ENCODE measurements at places on chromosomes 3 and 15.

- DNase-seq, result no peak
Measured at GRCh38 chr15:82871358-82871757, 61.9 kb downstream of the WHAMM start.

DNA sequence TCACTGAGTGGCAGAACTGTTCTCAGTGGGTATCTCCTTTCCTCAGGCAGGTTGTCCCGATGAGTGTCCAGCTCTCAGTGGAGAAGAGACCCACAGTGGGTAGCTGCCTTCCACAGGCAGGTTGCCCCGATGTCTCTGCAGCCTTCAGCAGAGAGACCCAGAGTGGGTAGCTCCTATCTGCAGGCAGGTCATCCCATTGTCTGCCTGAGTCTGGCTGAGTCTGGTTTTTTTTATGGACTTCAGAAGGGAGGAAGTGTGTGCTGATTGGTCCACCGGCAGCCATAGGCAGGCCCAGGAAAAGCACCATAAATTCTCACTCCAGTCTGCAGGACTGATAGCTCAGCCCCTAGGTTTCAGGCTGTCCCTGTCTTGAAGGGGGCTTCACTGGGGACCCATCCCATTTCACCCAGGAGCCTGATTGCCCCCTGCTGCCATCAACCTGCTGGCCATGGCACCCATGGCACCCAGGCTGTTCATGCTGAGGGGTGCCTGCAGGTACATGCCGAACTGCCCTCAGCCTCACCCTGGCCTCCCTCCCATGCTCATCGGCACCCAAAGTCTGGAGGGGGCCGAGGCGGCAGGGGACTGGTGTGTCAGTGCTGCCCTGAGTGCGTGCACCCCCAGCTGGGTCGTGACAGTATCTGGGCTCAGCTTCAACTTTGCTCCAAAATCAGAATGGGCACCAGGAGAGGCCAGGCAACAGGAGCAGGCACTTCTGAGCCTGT lies 3.6 kb upstream of the LIMD1 start:
- DNase-seq, result no peak

DNA sequence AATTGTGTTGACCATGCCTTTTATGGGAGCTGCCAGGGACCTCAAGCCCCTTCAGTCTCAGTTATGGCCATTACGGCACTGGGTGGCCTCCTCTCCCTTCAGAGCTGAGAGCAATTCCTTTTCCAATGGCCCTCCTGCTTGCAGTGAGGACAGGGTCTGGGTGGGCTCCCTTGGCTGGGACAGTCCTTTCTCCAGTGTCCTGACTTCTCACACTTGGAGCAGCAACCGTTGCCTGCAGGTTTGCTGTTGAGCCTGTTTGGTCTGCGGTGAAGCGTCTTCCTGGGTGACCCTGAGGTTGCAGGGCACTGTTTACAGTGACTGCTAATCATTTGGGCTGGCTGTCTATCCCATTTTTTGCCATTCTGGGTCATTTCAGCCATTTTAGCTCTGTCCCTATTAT lies 3.5 kb upstream of the CCDC80 start:
- DNase-seq, result no peak

GRCh38 chr15:57221134-57221533 lies 155.2 kb upstream of the CGNL1 start:
- DNase-seq, result no peak

DNA sequence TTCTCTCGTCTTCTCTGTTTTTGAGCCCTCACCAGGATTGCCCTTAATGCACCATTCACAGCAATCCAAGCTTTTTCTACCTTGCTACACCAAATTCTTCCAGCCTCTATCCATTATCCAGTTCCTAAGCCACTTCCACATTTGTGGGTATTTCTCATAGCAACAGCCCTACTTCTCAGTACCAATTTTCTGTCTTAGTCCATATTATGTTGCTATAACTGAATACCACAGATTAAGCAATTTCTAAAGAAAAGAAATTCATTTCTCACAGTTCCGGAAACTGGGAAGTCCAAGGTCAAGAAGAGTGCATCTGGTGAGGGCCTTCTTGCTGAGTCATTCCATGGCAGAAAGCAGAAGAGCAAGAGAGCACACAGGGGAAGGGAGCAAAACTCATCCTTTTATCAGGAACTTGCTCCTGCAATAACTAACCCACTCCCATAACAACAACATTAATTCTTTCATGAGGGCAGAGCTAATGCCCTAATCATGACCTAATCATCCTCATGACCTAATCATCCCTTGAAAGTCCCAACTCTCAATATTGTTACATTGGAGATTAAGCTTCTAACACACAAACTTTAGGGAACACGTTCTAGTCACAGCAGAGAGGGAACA lies 9.7 kb upstream of the EIF1B start:
- DNase-seq, result no peak

DNA sequence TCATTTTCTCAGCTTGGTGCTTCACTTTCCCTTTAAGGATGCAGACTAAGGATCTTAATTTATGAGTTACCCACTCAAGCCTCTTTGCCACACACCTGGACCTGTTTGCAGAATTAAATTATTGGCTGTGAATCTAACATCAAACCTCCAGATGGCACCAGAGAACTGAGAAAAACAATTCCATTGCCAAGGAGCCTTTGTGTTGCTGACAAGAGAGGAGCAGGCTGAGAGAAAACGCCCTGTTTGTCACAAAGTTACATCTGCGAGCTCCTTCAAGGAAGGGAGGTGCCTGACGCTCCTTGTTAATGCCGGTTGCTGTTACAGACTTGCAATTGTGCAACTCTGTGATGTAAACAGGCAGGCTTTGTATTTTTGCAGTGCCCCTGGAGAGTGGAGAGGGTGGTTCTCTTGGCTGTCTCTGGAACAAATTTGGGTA lies 36.3 kb upstream of the TMC3 start:
- DNase-seq, result peak; percentile 25

- no peak for DNase-seq
Measured at GRCh38 chr3:66023229-66023628, 15.5 kb downstream of the MAGI1 start.

DNA sequence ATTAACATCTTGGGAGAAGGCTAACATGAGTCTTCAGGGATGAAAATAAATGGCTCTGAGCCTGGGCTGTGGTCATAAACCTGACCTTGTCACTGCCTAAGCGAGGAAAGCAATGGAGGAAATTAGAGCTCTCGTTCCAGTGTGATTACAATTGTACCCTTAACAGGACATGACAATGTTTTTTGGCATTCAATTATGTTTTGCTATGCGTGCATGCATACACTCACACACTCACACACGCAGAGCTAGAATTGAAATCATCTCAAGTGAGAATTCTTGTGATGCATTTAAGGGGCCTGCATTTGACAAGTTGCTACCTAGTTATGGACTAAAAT lies 24.1 kb downstream of the ZNF80 start:
- DNase-seq, result no peak

GRCh38 chr3:187025656-187026316 lies 95.5 kb downstream of the ST6GAL1 start:
- DNase-seq, result peak; percentile 68

DNA sequence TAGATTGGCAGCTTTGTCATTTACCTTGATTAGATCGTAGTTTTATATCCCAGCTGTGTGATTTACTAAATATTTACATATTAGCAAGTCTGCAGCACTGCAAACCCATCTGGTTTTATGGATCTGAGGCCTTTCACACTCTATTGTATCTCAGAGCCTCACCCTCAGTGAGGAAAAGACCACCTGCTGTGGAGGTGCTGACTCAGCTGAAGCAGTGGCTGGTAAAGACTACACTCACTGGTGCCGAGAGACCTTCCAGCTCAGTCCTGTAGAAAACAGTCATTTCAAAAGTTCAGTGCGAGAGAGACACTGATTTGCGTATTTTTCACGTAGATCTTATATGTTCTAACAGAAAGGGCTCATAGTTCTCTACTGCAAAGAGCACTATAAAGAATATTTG lies 307.8 kb upstream of the TPM1 start:
- no peak for DNase-seq

DNA sequence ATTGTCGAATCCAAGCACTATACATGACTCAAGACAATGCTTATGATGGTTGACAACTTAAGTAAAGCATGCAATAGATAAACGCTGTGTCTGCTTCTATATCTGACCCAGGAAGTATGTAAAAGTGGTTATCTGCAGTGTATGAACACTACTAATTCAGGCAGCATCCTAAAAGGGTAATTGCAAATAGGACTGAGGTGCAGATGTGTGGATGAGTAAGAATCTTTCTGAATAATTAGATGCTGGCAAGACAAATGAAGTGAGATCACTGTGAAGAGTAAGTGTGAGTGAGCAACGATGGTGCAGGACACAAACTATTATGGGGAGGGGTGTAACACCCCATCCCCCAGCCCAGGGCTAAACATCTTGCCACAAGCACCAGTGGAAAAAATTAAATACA lies 195.7 kb upstream of the CHRNA7 start:
- DNase-seq, result no peak

GRCh38 chr15:90058308-90058707 lies 44.0 kb downstream of the IDH2 start:
- DNase-seq, result no peak

DNA sequence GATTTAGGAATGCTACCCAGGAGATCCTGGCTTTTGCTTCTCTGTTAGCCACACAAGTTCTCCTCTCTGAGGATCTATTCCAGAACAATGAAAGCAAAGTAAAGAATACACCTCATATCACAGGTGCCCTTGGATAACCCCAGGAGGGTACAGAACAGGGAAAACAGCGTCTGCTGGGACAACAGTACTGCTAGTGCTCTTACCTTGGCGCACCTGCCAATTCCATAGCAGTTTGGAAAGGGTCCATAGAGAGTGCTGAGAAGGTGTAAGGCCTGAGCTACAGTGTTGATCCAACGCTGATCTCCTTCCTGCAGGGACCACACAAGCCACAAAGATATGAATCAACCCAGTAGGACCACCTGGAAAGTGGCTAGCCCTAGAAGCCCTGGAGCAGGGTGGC lies 12.9 kb upstream of the PRC1 start:
- no peak for DNase-seq

GRCh38 chr3:146139586-146140110 lies 21.3 kb downstream of the PLOD2 start:
- no peak for DNase-seq

DNA sequence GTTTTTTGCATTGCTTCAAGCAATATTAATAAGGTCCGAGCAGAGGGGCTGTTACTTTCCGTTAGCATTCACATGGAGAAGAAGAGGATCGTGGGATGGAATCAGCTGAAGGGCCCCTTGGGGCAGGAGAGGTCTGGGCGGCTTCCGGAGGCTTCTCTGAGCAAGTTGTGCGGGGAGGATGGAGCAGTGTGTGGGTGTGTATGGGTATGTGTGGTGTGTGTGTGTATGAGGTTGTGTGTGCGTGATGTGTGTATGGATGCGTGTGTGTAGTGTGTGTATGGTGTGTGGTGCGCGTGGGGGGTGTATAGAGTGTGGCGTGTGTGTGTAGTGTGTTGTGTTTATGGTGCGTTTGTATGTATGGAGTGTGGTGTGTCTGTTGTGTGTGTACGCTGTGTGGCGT lies 25.8 kb downstream of the GABRA5 start:
- DNase-seq, result no peak

GRCh38 chr3:43279082-43279481 lies 7.3 kb upstream of the SNRK start:
- DNase-seq, result no peak

- peak; percentile 94 for DNase-seq
Measured at GRCh38 chr3:38039101-38039898, at the start of gene DLEC1. DLEC1 (plus strand) TSS chr3:38039208; CDS start chr3:38039226, 18 bp downstream.

- DNase-seq, result no peak
Measured at GRCh38 chr3:147428754-147429153, 19.6 kb downstream of the ZIC1 start.

DNA sequence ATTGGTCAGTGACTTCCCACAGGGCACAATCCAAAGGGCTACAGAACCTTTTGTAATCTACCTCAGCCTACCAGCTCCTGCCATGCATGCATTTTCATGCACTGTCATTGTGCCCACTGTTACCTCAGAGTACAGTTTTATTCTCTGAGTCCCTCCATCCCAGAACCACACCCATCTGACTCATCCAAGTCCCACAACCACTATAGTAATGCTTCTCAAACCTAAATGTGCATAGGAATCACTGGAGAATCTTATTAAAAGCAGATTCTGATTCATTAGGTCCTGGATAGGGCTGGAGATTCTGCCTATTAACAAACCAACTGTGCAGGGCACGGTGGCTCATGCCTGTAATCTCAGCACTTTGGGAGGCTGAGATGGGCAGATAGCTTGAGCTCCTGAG lies 3.7 kb upstream of the B3GALNT1 start:
- no peak for DNase-seq

GRCh38 chr15:68775671-68776476 lies 44.8 kb downstream of the ANP32A start:
- no peak for DNase-seq

GRCh38 chr15:71316911-71317310 lies 201.6 kb downstream of the THSD4 start:
- DNase-seq, result no peak

GRCh38 chr3:8778475-8778874 lies 9.1 kb upstream of the OXTR start:
- DNase-seq, result no peak

DNA sequence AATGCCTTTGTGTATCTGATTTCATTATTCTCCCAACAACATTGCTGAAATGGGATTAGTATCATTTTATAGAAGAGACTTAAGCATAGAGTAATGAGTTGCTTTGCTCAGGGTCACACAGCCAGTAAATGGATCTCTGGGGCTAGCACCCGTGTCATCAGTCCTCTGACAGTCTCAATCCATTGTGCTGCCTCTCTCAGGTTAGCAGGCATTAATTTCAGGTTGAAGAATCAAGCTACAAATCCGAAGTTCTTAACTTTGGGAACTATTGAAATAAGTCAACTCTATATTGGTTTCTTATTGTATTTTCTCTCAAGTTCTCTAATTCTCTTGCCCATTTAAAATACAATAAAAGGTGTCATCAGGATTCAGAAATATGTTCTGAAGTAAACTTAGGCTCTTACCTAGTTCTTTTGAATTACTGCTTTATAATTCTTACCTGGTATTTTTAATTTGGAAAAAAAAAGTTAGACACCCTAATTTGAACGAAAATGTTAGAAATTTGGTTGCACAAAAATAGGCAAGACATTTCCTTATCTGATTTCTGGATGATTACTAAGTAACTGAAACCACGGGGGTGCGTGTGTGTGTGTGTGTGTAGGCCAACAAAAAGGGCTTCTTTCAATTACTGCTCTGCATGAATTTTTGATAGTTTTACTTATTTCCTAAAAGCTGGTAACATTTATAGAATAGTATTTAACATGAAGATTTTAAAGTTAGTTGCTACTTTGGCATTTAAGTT lies 189.8 kb downstream of the MBNL1 start:
- DNase-seq, result peak; percentile 69
